ENCODE measurements at places on chromosomes 11 and 22.

GRCh38 chr22:35950262-35950661 lies 78.4 kb downstream of the RBFOX2 start:
- DNase-seq = no peak

DNA sequence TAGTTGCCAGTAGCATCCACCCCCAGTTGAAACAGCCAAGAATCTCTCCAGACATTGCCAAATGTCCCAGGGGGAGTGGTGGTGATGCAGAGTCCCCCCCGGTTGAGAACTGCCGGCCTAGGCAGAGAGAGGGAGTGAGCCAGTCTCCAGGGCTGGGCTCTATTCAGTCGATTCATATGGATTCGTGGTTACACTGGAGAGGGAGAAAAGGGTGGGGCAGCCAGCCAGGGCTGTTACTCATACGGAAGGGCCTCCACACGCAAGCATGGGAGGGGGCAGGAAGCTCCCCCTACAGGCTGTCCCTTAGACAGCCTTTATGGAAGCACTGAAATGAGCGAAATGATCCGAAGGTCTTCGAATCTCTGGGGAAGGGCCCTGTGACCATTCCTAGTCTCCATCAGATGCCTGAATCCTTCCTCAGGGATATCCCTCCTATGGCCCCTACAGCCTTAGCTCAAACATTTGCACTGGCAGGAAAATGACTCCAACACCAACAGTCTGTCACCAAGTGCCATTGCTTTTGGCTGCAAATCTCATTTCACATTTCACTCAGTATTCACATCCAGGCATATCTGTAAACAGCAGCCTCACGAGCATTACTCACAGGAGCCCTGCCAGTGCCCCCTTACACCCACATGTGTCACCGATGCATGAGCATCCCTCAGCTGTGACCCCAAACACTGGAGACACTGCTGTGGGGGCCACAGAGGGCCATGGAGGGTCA lies 18.4 kb upstream of the TLCD5 start:
- DNase-seq = peak; percentile 50

DNA sequence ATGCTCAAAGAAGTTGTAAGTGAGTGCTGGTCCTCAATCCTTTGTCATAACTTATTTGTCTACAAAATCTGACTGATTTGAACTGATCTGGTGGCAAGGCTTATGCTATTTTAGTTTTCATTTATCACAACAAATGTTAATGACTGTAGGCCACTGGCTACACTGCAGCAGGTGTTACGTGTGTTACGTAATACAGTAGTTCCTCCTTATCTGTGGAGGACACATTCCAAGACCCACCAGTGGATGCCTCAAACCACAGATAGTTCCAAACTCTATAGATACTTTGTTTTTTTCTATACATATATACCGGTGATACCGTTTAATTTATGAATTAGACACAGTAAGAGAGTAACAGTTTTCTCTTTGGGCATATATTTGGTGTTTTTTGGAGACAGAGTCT lies 7.0 kb downstream of the MADD start:
- DNase-seq = no peak

DNA sequence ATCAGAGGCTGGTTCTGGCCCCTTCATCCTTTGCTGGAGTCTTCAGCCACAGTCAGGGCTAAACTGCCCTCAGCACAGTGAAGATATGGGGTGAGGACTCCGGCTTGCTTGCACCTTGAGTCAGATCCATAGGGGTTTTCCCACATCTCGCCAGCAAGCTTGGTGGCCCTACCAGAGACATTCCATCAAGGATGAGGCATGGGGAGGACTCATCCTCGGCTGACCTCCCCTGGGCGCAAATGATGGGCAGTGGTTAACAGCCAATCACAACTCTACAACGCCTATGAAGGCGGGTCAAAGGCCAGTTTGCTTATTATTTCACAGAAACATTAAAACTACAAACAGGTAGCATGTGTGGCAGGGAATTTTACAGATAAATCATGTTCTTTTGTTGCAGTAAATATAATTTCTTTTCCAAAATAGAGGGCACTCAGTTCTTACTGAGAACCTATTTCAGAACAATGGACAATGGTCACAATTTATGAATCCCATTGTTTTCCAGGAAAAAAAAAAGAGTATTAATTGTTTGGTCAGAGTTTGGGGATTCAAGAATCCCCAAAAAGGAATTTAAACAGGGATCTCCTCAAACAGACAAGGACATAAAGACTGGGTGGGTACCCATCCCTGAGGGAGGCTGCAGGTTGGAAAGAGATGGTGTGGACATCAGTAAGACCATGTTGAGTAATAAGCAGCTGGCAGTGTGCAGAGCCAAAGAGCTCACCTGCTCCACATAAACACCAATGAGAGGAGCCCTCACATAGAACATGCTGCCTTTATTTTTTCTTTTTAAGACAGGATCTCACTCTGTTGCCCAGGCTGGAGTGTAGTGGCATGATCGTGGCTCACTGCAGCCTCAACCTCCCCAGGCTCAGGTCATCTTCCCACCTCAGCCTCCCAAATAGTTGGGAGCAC lies 14.8 kb downstream of the PLAAT3 start:
- DNase-seq = no peak

- no peak for DNase-seq
Measured at GRCh38 chr11:113923572-113923971, 19.0 kb downstream of the HTR3B start.

- DNase-seq = peak; percentile 73
Measured at GRCh38 chr11:67373648-67374570, 511 bp upstream of the CLCF1 start.

GRCh38 chr11:43937434-43938411 lies 4.7 kb upstream of the C11orf96 start:
- DNase-seq = no peak

DNA sequence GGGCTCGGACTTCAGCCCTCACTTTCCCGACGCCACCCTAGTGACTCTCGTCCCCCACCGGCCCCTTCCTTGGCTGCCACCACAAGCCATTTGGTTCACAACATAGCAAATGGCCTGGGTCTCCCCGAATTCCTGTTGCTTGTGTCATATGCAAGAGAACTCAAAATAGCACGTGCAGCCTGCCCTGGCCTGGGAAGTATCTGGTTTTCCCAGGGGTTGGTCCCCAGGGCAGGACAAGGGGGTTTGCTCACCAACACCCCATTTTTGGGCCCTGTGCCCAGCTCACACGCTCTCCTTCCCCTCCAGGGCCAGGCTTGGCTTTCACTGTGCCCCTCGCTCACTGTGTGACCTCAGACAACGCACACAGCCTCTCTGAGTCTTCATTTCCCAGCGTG lies 12.8 kb upstream of the TPCN2 start:
- DNase-seq = peak; percentile 60

DNA sequence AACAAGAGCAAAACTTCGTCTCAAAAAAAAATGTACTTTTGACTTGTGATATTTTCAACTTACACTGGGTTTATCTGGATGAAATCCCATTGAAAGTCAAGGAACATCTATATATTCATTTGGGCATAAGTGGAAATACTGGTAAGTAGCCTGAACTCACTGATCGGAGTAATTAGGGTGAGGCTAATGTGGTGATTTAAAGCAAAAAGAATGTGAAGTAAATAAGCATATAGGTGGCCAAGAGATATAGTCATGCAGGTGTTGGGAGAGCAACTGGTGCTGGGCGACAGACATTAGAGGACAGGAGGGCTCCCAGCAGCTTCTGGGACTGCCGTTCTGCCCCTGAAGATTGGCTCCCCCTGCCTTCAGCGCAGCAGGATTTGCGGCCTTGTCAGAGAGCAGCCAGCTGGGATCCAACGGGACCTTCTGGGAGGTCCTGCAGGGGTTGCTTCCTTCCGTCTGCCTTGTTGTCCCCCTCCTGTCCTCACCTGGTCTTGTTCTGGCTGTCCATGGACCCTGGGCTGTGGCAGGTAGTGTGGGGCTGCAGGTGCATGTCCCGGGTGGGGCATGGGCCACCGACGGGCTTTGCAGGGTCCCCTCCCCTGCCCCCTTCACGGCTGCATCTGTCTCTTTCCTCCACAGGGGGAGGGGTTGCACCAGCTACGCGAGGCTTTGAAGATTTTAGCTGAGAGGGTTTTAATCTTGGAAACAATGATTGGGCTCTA lies 14.1 kb downstream of the RHBDD3 start:
- no peak for DNase-seq

DNA sequence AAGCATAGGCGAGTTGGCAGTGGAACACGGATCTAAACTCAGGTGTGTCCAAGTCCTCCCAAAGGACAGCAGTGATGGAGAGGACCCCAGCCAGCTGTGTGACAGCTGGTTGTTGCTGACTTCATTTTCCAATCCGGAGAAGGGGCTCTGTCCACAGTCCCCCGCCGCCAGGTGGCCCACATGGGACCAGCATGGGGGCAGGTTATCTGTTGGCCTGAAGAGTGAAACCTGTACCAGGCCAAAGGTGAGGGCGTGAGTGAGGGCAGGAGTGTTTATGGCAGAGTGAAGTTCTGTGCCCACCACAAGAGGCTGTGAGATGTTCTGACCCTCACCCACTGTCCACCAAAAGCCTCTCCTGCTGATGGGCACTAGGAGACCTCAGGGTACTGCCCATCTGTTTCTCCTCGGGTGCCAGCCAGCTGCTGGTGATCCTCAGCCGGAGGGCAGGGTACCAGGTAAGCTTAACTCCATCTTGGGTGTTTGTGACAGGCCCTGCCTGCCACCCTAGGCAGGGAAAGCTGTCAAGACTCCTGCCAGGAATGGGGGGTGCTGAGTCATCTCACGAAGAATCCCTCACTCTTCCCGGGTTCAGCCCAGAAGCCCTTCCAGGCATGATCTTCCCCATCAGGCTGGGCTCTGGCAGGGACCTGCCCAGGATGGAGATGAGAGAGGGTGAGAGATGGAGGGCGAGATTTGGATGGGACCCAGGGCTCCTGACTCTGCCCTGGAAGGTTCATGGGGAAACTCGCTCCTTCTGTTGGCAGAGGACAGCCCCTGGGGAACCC lies 15.5 kb upstream of the TAB1 start:
- no peak for DNase-seq

DNA sequence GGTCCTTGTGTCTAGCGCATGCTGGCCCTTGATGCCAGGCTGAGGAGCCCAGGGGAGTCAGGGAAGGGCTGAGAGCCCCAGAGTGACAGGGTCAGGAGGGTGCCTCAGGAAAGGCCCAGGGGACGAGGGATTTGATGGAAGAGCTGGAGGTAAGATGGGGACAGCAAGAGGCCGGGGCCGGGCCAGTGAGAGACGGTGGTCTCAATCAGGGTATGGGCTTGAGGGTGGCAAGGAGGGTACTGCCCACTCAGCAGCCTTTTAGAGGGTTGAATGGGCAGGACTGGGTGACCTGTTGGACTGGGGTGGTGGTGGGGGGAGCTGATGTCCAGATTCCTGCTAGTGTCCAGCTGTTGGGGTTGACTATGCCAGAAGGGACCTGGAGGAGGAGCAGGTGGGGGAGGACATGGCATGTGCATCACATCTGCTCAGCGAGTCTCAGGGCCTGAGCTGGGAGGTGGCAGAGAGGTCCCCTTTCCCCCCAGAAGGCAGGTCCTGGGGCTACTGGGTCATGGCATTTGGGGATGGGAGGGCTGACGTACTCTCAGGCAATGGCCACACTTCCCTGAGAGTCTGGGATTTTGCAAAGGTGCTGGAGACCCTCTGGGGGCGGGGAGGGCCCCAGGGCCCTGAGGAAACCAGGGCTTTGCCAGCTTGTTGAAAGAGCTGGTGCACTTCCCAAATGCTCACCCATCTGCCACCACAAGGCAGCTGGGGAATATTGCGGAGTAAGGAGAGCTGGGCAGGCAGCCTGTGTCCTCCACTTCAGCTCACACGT lies 18.4 kb downstream of the MYO7A start:
- DNase-seq = no peak

GRCh38 chr22:44389181-44389580 lies 76.4 kb upstream of the SHISAL1 start:
- peak; percentile 20 for DNase-seq

DNA sequence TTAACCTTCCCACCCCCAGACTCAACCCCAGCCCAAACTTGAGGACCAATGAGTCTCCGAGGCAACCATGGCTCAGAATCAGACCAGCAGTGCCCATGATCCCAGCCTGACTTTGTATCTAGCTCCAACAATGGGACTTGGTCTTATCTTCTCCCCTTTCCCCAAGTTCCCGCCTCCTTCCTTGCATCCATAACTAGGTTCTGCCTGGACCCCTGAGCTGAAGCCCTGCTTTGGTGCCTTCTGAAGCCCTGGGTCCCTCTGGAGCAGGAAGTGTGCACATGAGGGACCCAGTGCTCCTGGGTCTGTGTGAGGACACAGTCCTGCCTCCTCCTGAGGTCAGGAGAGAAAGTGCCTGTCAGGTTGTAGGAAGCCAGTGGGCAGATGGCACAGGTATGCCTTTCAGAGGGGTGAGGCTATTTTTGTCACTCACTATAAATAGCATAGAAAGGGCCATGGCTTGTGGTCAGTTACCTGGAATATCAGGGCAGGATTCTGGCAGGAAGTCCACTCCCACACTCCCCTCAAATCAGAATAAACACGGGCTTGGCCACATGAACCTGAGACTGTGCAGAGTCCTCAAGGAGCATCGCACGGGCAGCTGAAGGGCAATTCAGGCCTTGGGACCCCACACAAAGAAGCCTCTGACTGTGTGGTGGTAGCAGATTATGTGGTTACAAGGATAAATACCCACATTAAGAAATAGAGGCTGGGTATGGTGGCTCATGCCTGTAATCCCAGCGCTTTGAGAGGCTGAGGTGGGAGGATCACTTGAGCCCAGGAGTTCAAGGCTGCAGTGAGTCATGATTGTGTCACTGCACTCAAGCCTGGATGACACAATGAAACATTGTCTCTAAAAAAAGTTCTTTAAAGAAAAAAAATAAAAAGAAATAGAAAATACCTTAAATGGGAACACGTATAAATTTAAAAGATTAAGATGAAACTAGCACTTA lies 27.4 kb downstream of the RCN1 start:
- DNase-seq = no peak

- DNase-seq = no peak
Measured at GRCh38 chr11:17979770-17980371, 33.0 kb downstream of the SERGEF start.

DNA sequence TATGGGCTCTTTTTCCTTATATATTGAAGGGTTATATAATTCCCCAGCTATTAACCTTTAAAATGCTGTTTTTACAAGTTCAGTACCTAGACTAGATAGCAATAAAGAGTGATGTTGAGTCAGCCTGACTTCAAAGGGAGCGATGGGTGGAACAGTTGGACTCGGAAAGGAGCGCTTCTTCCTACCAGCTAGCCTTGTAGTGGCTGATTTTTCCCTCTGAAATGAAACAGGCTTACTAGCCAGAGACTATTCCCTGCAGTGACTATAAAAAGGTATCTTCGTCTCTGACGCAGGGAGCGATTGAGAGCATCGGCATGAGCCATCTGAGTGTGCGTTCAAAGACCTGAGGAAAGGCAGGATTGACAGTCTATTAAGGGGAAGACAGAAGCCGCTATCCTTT lies 66.0 kb upstream of the GRAMD1B start:
- no peak for DNase-seq

GRCh38 chr11:130167146-130167545 lies 7.6 kb downstream of the ST14 start:
- DNase-seq = no peak

DNA sequence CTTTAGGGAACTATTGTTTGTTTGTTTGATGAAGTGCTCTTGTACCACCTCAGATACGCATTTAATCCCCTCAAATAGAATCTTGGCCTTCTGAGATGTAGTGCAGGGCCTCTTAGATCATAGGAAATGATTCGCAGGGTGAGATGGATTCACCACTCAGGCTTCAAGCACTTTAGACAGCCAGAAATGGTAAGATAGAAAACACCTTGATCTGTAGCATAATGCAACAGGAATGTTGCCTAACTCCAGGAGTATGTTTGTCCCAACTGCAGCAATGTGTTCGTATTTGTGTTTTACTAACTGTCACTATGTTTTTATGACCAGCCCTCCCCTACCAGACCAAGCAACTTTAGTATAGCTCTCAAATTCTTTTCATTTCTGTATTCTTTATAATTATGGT lies 761.2 kb downstream of the NELL1 start:
- DNase-seq = no peak

GRCh38 chr22:19900707-19901436 lies 40.7 kb upstream of the COMT start:
- DNase-seq = no peak
